Brain pericyte (primary cell): ENCODE measurements at places on chromosomes 3 and 15.

DNA sequence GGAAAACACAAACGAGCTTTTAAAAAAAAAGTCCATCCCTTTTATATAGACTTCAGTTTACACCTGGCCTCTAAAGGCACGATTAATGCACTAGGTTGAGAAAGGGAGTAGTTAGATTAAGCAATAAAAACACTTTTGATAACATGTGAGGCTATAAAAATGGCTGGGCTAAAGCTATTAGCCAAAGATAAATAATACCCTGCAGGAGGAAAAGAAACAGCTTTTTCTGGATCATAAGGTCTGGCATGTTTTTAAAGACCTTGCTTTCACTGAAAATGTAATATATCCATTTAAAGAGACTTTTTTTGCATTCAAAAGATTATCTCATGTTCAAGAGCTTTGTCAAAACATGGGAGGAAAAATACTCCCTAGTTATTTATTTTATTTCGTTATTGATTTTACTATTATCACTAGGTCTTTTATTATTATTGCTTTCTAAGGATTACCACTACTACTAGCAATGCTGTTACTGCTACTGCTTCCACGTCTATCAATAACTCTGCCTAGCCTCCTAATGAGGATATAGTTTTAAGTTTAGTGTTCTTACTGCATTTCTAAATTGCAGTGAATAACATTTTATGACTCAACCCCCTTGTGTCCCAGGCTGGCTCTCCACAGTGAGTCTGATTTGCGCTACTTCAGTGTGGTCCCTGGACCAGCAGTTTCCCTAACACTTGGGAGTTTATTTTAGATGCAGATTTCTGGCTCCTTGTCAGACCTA lies 93.4 kb downstream of the THRB start:
- no peak for DNase-seq

DNA sequence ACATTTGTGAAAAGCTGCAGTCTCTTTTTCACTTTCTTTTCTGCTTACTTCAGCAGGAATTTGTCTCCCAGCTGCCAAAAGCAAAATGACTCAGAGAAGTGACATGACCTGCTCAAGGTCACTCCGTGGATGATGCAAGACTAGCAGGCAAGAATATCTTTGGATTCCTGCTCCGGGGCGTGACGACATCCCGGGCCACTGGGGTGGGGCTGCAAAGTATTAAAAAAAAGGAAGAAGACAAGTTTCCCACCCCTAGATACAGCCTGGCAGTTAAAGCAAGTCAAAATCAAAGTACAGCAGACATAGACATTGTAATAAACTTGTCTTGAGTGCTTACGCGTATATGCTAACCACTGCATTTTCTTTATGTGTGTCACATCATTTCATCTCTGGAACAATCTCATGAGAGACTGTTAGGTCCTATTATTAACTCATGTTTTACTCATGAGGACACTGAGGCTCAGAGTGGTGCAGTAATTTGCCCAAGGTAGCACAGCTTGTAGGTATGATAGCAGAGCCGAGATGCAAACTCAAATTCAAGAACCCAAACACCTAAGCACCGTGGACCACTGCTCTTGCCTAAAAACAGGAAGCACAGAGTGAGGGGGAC lies 485.2 kb upstream of the PROK2 start:
- peak; percentile 77 for DNase-seq

GRCh38 chr3:195285372-195285771 lies 14.4 kb upstream of the XXYLT1 start:
- DNase-seq = no peak

GRCh38 chr3:188974856-188975599 lies 196.7 kb upstream of the TPRG1 start:
- DNase-seq = no peak

GRCh38 chr3:125116311-125117080 lies 60.7 kb upstream of the HEG1 start:
- no peak for DNase-seq
